ENCODE measurements at places on chromosomes 5 and 9.

DNA sequence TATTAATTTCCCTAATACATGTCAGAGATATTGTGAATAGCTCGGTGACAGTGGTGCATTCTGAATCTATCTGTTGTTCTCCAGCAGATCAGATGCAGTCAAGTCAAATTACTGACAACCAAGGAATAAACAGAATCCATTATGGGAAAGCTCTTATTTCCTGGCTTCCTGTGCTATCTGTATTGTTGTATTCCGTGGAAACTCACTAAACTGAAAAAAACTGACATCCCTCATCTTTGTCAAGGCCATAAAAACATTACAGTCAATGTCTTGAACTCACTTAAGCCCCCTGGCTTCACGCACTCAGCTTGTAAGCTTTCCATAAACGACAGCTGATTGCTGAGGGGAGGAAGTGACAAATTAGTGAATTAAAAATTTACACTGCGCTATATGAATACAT lies 245.9 kb downstream of the CTNND2 start:
- no peak for DNase-seq

DNA sequence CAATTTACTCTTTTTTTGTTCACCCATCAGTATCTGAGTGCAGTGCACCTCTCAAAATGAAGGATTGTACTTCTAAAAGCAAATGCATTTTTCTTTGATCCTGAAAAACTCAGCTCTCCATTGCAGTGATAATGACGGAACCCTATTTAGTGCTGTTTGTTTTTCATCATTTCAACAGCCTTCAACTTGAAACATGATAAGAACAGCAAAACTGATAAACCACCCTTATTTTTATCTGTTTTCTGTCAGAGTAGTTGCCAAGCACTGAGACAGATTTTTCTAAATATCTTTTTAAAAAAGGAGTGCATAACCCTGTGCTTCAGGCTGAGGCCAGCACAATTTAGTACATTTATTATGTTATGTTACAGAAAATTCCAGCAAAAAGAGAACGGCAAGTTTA lies 549.8 kb upstream of the DMAC1 start:
- DNase-seq = no peak

DNA sequence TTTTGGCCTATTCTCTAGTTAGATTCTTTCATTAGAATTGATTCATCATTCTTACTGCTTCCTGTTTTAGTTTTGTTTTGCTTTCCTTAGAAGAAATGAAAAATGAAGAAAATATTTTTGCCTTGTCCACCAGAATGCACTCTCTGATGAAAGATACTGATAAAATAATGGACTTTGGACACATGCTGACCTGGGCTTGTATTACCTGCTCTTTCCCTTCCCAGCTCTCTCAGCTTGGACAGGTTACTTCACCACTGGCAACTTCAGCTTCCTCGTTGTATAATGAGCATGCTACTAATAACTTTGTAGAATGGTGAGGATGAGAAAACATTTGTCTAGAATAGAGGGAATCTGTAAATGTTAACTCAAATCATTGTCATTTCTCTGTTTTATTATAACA lies 1468.1 kb upstream of the WWC1 start:
- DNase-seq = no peak

GRCh38 chr9:71096421-71097108 lies 24.9 kb downstream of the TRPM3 start:
- no peak for DNase-seq

DNA sequence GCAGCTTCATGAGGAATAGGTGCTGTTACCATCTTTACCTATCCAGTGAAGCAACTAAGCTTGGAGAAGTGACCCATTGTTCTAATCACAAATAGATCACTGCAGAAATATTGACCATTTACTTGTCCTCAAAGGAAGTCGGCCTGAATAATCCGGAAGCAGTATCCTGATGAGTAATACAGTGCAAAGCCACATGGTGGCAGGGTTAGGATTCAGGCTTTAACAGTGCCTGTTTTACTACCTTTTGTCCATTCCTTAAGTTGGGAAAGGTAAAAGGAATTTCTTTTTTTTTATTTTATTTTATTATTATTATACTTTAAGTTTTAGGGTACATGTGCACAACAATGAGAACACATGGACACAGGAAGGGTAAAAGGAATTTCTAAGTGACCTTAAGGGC lies 336.3 kb downstream of the KDM4C start:
- peak; percentile 10 for DNase-seq

GRCh38 chr5:159965031-159965837 lies 43.7 kb upstream of the TTC1 start:
- DNase-seq = peak; percentile 36

DNA sequence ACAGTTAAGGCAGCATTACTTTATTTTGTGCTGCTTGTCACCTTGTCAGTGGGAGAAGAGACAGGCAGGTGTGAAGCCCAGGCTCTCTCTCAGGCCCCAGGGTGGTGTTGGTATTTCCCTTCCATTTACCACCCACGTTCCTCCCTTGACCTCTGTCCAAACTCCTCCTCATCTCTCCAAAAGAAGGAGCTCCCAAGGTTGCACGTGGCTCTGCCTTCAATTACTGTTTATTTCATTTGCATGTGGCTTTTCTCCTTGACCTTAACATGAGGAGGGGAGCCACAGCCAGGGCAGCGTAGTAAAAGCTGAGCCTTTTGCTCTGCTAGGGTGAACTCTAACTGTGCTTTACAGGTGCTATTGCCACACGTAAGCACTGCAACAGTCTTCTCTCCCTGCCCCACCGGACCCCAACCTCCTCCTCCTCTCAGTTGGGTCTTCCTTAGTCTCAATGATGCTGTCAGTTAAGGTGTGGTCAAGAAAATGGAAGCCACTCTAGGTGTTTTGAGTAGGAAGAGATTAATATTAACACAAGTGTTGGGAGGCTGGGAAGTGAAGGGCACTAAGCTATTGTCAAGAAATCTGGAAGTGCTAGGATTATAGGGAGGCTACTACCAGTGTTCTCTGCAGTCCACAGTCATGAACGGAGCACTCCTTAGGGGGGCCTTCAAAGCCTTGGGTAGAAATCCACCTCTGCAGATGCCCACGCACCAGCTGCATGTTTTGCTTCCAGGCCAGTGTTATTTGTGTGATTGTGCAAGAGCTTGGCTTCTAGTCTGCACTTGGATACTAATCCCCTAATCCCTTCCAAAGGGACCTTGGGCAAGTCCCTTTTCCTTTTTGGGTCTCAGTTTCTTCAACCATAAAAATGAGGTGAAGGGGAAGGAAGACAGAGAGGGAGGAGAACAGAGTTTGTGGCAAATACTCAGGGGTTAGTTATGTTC lies 3.9 kb upstream of the ALDH1B1 start:
- no peak for DNase-seq

GRCh38 chr9:2622461-2623287 lies 1.1 kb downstream of the VLDLR start:
- peak; percentile 28 for DNase-seq

DNA sequence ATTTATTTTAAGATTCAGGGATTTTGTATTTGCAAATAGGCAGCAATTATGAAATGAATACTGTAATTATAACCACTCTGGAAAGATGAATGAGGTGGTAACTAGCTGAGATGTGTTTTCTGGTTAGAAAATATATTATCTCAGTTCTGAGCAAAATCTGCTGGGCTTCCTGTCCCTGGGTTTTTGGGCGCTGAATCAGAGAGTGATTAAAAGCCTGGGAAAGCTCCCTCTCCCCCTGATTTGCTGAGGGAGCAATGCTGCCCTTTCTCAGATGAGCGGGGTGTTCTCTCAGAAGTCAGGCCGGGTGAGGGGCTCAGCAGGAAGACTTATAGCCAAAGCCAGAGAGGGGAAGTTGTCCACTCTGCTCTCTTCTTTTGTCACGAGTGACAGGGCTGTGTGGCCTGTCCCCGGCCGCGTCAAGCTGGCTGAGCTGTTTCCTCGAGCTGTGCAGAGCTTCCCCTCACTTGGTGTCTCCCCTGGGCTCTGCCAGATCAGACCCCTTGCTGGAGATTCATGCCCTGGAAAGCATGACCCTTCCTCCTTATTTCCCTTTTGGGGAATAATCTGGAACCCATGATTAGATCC lies 39.8 kb upstream of the PITX1 start:
- DNase-seq = peak; percentile 6

DNA sequence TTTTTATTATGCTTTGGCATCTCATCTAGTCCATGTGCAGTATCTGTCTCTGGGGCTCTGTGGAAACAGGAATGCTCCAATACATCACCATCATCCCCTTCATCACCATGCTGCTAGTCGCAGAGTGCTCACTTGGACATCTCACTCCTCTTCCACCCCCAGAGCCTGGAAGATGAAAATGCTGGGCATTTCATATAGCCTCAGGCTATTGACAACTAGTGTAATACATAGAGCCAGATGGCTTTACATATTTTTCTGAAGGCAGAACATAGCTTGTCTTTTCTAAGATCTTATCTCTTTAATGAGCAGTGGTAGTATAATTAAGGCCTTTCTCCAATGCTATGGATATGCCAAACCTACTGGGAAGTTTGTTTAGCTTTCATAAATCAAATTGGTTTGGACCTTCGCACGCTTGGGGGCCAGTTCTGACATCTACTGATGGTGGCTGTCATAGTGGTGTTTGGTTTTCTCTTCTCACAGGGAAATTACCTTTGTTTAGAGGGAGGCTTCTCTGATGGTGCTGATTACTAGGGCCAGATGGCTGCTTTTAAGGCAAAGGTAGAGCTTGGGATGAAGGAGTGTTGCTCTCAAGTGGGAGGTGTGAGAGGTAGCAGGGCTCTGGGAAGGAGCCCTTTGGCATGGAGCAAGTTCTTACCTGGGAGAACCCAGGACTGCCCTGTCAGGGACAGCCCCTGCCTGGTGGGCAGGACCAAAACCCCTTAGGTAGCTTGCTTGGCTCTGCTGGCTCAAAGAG lies 63.1 kb upstream of the CXCL14 start:
- no peak for DNase-seq

DNA sequence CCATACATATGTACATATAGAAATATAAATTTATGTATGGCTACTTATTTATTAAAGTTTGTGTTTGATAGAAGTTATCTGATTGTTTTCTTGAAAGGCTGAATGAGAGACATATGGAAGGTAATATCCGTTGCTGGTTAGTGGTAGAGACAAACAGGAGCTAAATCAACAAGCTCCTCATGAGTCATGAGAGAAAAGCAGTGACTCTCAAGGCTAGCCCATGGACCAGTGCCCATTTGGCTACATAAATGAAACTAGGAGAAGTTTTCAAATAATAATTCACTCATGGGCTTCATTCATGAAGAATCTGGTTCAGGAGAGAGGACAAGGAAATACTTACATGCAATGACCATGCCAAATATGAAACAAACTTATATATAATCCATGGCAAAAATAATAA lies 504.5 kb upstream of the ITGA1 start:
- DNase-seq = no peak
